ENCODE measurements at places on chromosomes 3 and 15.

GRCh38 chr3:23461069-23461468 lies 257.9 kb downstream of the UBE2E2 start:
- no peak for DNase-seq

- peak; percentile 27 for DNase-seq
Observed at GRCh38 chr15:98658831-98659699, 10.7 kb downstream of the IGF1R start.

DNA sequence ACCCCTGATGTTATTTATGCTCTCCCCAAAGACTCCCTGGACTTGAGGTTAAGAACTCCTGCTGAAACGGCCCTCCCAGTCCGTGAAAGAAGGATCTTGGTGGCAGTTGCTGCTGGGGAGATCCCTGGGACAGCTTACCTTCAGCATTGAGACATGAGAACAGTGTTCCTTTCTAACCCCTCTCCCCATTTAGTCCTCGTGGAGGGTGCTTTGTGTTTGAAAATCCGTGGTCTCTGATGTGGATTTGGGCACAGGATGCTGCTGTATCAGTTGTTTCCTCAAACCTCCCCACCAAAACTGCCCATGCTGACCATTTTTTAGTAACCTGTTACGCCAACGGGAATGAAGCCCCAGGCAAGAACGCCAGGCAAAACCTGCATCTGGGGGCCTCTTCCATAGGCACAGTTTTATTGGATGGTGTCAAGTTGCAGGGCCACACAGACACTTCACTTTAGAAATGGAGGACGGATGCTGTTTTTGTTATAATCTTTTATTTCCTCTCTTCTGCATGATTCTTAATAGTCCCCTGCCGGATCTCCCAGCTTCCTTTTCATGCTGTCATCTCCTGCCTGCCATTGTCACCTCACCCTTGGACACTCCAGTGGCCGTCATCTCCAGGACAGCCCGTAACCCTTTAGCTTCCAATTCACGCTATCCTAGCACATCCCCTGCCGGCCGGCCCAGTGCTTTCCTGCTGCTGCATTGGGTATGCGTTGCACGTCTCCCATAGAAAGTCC lies 31.7 kb upstream of the CEMIP start:
- no peak for DNase-seq

DNA sequence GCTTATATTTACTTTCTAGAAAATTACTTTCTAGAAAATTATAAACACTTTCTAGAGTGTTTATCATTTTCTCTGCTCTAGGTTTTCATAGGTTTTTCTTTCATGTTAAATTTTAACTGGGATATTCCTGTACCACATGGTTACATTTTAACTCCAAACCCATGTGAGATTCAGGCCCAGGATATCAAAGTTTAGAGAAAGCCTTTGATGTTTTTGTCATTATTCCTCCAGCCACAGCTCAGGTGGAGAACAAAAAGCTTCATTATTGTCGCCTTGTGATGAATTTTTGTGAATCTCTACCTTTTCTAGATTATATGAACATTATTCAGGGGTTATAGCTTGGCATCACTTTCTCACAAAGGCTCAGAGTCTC lies 816.0 kb downstream of the SQOR start:
- DNase-seq = no peak

DNA sequence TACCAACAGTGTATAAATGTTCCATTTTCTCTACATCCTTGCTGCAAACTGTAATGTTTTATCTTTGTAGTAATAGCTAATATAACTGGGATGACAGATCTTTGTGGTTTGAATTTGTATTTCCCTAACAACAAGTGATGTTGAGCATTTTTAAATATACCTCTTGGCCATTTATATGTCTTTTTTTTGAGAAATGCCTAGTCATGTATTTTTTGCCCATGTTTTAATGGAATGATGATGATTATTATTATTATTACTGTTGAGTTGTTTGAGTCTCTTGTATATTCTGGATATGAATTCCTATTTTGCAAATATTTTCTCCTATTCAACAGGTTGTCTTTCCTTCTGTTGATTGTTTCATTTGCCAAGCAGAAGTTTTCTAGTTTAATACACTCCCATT lies 654.9 kb downstream of the ZPLD1 start:
- no peak for DNase-seq

DNA sequence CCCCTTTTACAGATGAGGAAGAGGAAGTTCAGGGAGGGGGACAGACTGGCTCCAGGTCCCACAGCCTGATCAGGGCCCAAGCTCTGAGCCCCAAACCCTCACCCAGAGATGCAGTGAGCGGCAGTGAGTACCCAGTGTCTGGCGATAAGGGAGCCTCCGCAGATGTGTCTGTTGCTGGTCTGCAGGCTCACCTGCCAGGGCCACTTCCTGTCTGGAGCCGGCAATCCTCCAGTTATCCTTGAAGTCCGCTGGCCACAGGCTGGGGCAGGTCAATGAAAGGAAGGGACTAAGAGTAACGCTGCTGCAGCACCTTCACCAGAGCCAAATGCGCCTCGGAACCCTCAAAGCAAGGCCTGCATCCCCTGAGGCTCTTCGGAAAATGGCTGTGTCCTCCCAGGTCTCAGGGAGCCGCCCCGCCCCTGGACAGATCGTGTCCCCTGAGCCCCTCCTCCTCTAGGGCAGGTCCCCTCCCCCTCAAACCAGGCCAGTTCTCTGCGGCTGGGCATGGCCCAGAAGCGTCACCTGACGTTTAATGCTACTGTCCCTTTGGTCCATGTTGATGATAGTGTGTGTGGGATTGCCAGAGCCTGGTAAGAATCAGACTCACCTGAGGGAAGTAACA lies 51.5 kb downstream of the MYL3 start:
- no peak for DNase-seq

- no peak for DNase-seq
Observed at GRCh38 chr15:47728886-47729285, 11.6 kb downstream of the SEMA6D start.

GRCh38 chr3:178388473-178388872 lies 147.8 kb upstream of the KCNMB2 start:
- DNase-seq = no peak

GRCh38 chr3:53939086-53939582 lies 47.5 kb upstream of the SELENOK start:
- DNase-seq = no peak
